ENCODE measurements at places on chromosomes 11 and 22. TPM values are rescaled to one million over a fixed set of nuclear protein-coding genes. Genes with fewer than 3 reads are reported as not detected.

- DNase-seq: no peak
Measured at GRCh38 chr22:43303166-43303565, 40.0 kb downstream of the SCUBE1 start.

Gene SYT7
- total RNA-seq: 1.4 TPM

DNA sequence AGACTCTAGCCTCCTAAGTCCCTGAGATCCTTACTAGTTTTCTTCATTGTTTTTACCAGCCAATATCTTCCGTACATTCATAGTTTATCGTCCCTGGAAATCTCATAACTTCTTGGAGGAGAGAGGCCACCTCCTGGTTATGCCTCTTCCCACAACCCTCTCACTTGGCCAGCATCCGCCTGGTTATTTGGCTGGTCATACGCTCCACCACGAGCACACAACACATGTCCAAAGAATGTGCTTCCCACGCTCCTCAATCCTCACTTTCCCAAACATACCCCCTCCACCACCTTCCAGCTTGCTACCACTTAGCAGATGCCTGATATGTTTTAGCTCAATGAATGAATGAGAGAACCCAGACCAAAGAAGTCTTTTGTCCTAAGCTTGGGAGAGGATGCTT lies 83.5 kb upstream of the EIF3D start:
- DNase-seq: no peak

DNA sequence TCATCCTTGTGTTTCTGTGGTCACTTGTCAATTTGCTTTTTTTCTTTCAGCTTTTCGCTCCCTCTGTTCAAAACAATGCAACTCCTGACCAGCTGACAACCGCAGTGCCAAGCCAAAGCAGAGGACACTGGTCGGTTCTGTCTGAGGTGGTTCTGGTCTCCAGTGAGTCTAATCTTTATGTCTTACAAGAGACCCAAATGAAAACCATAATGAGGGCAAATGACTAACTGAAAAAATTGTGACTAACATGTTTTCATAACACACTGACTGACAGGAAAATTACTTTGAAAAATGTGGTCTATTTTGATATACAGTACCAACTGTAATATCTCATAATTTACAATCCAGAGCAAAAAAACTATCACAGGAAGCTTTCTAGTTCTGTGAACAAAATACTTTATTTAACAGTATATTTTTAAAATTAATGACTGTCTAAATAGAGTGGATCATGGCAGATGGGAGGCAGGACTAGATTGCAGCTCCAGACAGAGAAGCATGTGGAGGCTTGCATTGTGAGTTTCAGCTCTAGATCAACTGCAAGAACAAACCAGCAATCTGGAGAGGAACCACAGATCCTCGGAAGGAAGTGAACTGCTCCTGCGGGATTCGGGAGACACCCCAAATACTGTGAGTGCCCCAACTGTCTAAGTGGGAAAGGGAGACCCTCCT lies 311.8 kb downstream of the SBF2 start:
- DNase-seq: no peak

Measured in HepG2 (cell line).